ENCODE measurements at places on chromosomes 4 and X.
A peak's percentile ranks its signal among the peaks of the same experiment; 100 is the strongest.

DNA sequence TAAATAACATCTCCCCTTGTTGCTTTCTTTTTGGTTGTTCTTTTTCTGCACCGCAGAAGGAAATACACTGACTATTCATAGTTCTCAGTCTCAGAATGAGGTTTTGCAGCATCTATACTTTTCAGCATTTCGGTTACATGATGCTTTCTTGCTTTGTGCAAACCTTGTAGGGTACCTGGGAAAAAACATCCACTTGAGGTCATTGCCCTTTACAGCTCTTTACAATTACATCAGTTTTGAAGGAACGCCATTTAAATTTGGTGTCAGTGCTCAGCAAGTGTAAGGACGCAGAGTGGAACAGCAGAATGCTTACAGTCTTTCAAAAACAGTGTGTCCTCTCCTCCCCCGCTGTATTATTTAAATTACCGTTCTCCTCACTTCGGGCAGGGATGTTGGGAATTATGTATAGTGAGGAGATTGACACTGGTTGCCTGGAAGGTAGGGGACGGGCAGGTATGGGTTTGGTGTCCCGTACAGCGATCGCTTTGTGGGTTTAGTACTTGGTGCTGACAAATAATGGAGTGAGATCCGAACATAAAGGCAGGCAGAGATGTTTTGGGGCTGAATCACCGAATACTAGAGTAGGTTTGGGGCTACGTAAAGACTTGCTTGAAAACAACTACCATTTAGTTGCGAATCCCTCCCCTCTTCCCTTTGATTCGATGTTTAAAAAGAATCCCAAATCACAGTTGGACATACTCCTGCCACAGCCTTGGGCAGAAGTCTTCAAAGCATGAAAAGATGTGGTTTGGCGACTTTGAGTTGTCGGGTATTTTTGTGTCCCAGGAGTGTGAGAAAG, 2.0 kb upstream of the NKX3-2 start:
- H3K27ac ChIP-seq = no peak overlapping the region
- H3K4me1 ChIP-seq = peaks cover 48% of the 10 kb centered on the region
- H3K4me3 ChIP-seq = no peak overlapping the region
- H3K36me3 ChIP-seq = no peaks in the 10 kb centered on the region
- H3K27me3 ChIP-seq = peaks cover 100% of the 10 kb centered on the region

DNA sequence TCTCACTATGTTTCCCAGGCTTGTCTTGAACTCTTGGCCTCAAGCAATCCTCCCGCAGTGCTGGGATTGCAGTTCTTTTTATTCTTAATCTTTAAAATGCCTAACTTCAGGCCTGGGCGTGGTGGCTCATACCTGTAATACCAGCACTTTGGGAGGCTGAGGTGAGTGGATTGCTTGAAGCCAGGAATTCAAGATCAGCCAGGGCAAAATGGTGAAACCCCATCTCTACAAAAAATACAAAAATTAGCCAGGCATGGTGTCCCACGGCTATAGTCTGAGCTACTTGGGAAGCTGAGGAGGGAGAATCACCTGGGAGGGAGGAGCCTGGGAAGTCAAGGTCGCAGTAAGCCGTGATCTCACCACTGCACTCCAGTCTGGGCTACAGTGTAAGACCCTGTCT, 45.9 kb downstream of the PLS3 start:
- H3K27ac ChIP-seq = no peak overlapping the region
- no peak for DNase-seq
- H3K4me3 ChIP-seq = no peak overlapping the region
- no peaks in the 10 kb centered on the region for H3K36me3 ChIP-seq
- no peaks in the 10 kb centered on the region for H3K27me3 ChIP-seq
- no peaks in the 10 kb centered on the region for H3K4me1 ChIP-seq

- no peaks in the 10 kb centered on the region for H3K36me3 ChIP-seq
- H3K27me3 ChIP-seq = peaks cover 38% of the 10 kb centered on the region
- H3K27ac ChIP-seq = no peak overlapping the region
- DNase-seq = no peak
- H3K4me3 ChIP-seq = no peak overlapping the region
Observed at GRCh38 chr4:5922556-5922955, 29.7 kb upstream of the CRMP1 start.

- no peak for DNase-seq
- no peak overlapping the region for H3K4me3 ChIP-seq
- no peaks in the 10 kb centered on the region for H3K36me3 ChIP-seq
Observed at GRCh38 chr4:182246401-182247205, 3.4 kb downstream of the TENM3 start.

DNA sequence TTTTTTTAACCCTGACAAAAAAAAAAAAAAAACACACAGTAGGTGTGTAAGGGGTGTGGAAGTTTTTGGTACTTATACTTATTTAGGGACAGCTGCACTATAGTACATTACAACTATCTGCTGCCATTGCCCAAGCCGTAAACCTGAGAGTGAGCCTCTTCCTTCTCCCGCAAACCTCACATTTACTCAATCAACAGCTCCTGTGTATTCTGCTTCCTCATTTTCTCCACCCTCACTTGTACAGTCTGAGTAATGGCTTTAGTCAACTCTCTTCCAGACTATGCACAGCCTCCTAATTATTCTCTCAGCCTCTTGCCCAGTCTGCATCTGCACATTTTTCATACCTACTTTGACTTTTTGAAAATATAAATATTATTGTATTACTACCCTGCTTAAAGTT, 362.0 kb downstream of the ADAM29 start:
- H3K27ac ChIP-seq = no peak overlapping the region
- H3K4me1 ChIP-seq = no peaks in the 10 kb centered on the region
- no peak for DNase-seq

GRCh38 chrX:43958529-43958928, 14.7 kb downstream of the NDP start:
- H3K4me1 ChIP-seq = no peaks in the 10 kb centered on the region
- DNase-seq = peak; percentile 64
- H3K36me3 ChIP-seq = no peaks in the 10 kb centered on the region
- H3K4me3 ChIP-seq = no peak overlapping the region

DNA sequence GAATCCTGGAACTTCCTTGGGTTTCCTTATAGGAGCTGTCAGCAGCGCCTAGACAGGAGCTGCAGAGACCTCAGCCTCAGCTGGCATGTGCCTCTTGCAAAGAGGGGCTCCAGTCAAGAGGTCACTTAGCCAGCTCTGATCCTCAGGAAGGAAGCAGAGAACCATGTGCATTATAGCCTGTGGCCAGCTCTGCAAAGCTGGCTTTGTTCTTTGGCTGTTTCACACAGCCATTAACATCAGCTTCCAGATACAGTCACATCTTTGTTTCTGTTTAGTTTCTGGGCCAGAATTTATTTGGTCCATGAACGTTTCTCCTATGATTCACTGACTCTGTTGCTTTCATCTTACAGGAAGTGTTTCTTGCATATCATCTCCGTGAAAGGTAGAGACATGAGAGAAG, 92.4 kb downstream of the CC2D2A start:
- H3K27ac ChIP-seq = no peak overlapping the region
- H3K4me3 ChIP-seq = no peak overlapping the region

- H3K27ac ChIP-seq = no peak overlapping the region
- H3K27me3 ChIP-seq = no peaks in the 10 kb centered on the region
- H3K36me3 ChIP-seq = no peaks in the 10 kb centered on the region
- no peak for DNase-seq
- H3K4me3 ChIP-seq = no peak overlapping the region
Observed at GRCh38 chr4:109046471-109047201, 255.8 kb downstream of the COL25A1 start.

GRCh38 chr4:7238300-7238960, 46.1 kb downstream of the SORCS2 start:
- H3K36me3 ChIP-seq = no peaks in the 10 kb centered on the region
- peaks cover 12% of the 10 kb centered on the region for H3K27me3 ChIP-seq
- DNase-seq = peak; percentile 34

DNA sequence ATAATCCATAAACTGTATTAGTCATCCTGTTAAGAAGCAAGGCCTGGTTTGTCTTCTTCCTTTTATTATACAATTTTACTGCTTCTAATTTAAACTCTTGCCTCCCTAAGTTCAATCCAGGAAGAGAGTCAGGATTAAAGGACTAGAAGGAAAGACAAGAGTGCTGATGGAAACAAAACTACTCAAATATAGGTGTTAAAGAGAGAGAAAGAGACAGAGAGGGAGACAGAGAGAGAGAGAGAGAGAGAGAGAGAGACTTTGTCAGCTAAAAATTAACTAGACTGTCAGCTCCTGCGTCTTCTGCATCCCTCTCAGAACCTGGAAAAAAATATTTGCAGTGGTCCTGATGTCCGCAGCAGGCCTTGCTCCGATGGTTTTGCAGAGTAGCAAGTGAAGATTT, 13.5 kb upstream of the FGG start:
- H3K4me3 ChIP-seq = no peak overlapping the region
- H3K27me3 ChIP-seq = peaks cover 51% of the 10 kb centered on the region
- peaks cover 9% of the 10 kb centered on the region for H3K4me1 ChIP-seq

GRCh38 chr4:91025241-91026148, 898.3 kb downstream of the CCSER1 start:
- H3K4me1 ChIP-seq = no peaks in the 10 kb centered on the region
- no peaks in the 10 kb centered on the region for H3K36me3 ChIP-seq
- H3K4me3 ChIP-seq = no peak overlapping the region
- DNase-seq = no peak
- H3K27me3 ChIP-seq = no peaks in the 10 kb centered on the region

DNA sequence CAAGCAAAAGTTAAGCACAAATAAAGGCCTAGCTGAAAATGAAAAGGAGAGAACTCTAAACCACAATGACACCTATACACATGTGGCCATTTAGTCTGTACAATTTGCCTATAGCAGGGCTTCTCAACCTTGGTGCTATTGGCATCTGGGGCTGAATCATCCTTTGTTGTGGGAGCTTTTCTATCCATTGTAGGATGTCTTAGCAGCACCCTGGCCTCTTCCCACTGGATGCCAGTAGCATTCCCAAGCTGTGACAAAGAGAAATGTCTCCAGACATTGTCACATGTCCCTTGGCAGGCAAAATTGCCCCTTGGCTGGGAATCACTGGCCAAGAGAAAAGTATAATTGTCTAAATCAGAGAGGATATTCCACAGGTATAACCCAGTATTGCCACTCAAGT, 13.5 kb upstream of the PRPS2 start:
- no peak overlapping the region for H3K27ac ChIP-seq
- no peak for DNase-seq
- no peaks in the 10 kb centered on the region for H3K4me1 ChIP-seq
- no peak overlapping the region for H3K4me3 ChIP-seq
- peaks cover 3% of the 10 kb centered on the region for H3K27me3 ChIP-seq

DNA sequence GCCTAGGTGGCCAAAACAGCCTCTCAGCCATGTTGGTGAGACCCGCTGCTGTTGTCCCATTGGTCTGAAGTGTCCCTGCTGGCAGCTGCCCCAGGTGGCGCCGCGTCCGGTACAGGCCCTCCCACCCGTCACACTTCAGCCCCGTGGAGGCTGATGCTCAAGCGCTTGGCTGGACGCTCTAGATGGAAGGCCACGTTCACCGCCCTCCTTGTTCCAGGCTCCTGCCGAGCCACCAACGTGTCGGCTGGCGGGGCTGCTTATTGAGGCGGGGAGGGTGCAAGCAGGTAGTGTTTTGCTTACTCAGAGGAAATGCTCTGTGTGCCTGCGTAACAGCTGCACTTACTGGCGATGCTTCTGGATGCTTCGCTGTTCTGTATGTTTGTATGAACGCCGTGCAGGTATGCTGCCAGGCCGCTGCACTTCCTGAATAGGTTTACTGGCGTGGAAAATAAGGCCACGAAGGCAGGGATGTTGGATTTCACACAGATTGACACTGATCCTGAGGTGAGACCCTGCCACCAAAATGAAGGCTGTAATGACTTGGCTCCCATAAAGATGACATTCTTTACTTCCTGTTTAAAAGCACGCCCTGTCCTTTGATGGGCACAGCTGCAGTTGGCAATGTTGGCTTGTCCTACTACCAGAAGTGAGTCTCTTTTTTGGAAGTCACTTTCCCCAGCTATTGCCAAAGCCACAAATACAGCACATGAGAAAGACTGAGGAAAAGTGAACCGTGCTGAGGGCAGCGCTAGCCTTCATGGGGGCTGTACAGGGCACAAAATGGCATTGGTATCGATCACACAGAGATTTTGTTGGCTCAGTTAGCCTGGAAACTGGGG, 21.0 kb upstream of the CLCN4 start:
- H3K27me3 ChIP-seq = no peaks in the 10 kb centered on the region
- H3K4me1 ChIP-seq = no peaks in the 10 kb centered on the region
- H3K36me3 ChIP-seq = peaks cover 39% of the 10 kb centered on the region
- H3K4me3 ChIP-seq = no peak overlapping the region

DNA sequence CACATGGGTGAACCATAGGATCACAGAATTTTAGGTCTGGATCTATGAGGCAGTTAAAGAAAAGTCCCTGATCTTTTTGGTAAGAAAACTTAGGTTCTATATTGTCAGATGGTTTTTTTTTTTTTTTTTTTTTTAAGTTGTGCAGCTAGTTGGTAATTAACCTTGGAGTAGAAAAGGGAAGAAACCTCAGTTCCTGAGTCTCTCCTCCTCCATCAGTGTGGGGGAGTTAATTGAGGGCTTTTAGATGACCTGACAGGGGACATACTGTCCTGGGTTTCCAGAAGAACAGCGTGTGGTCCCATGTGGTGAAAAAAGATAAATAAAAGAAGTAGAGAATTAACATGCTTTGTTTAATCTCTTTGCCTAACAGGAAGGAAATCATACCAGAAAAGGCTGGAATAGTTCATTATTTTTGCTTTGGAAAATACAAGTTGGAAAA, 123.7 kb downstream of the ARHGAP10 start:
- H3K27me3 ChIP-seq = no peaks in the 10 kb centered on the region
- no peak for DNase-seq
- H3K27ac ChIP-seq = no peak overlapping the region
- no peaks in the 10 kb centered on the region for H3K36me3 ChIP-seq

GRCh38 chr4:100162027-100162685, 28.1 kb downstream of the DDIT4L start:
- no peaks in the 10 kb centered on the region for H3K4me1 ChIP-seq
- no peaks in the 10 kb centered on the region for H3K36me3 ChIP-seq

- no peak overlapping the region for H3K4me3 ChIP-seq
- DNase-seq = no peak
- H3K27me3 ChIP-seq = no peaks in the 10 kb centered on the region
- H3K4me1 ChIP-seq = no peaks in the 10 kb centered on the region
- H3K27ac ChIP-seq = no peak overlapping the region
- no peaks in the 10 kb centered on the region for H3K36me3 ChIP-seq
Observed at GRCh38 chr4:103030791-103031190, 11.3 kb upstream of the SLC9B1 start.

DNA sequence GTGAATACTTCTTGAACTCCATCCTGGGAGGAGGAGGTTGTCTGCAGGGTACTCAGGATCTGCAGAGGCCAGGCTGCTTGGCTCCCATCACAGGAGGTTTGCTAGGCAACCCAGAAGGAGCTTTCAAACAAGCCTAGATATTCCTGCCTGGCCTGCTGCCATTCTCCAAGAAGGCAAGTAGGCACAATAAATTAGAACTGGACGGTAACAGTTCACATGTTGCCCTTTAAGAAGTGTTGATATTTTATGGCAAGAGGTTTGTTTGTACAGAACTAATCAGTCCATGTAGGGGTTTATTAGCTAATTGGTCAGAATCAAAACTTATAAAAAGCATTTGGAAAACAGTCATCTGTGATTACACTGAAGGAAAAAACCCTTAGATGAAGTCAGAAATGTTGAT, 39.3 kb downstream of the SYNPO2 start:
- DNase-seq = peak; percentile 51
